GM23248 (cell line): ENCODE measurements at places on chromosomes 1 and 21.

- DNase-seq: no peak
Measured at GRCh38 chr1:205379056-205379455, 22.3 kb upstream of the KLHDC8A start.

GRCh38 chr1:113002297-113002696 lies 46.3 kb upstream of the SLC16A1 start:
- DNase-seq: no peak

- DNase-seq: no peak
Measured at GRCh38 chr1:208333676-208334075, 89.5 kb upstream of the PLXNA2 start.

DNA sequence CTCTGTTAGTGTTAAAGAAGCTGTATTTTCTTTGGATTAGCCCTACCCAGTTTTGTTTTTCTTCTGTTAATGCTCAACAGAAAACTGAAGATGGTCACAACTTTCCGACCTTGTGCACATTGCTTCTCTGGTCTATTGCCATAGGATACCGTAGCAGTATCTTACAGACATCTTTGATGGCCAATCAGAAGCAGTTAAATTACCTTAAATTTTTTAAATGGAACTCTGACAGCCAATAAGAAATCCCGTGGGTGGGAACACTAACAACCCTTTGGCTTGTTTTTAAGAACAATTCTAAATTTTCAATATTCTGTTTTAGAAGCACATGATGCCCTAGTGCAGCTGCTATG lies 17.2 kb downstream of the NFYC start:
- DNase-seq: peak; percentile 89

DNA sequence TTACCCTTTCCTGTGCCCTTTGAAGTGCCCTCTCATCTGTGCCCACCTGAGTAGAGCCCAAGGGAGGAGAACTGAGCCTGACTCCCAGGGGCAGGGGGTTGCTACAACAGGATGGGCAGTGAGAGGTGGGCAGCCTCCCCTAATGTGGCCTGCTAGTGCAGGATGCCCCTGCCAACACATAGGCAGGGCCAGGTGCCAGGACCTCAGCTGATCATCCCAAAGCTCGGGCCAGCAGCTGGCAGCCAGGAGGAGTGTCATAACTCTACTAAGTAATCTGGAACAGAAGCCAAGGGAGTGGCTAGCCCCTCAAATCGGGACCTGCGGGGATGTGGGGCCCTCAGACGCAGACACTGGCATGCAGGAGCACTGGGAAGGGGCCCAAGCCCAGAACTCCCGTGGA lies 208.8 kb upstream of the RAB4A start:
- no peak for DNase-seq

DNA sequence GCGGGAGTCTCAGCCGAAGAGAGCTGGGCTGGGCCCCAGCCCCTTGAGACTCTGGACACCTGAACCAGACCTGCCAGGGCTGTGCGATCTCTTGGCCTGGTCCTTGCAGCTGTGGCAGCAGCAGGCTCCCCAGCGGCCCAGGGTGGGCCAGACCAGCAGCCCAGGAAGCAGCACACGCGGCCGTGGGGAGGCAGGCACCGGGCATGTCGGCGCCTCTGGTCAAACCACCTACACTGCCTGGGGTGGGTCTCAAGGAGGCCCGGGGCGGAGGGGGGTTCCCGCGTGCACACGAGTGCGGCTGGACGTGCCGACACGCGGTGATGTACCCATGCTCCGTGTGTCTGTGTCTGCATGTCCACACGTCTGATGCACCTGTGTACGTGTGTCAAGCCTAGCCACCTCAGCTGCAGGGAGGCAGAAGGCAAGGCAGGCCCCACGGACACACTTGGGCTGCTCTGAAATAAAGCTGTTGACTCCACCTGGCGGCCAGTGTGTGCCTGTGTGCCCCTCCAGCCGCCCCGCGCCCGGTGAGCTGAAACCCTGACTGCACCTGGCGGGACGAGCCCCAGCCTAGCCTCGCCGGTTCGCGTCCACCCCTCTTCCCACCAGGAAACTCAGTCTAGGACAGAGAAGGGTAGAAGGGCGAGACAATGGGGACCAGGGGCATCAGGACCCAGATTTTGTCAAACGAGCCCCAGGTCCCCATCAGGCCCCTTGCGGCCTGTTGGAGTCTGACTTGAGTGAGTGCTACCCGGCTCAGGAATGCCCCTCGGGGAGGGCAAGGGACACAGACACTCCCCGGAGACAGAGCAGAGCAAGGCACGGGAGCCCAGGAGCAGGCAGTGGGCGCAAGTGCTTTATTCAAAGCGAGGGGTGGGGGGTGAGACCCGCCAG lies 11.6 kb downstream of the SCNN1D start:
- peak; percentile 69 for DNase-seq

DNA sequence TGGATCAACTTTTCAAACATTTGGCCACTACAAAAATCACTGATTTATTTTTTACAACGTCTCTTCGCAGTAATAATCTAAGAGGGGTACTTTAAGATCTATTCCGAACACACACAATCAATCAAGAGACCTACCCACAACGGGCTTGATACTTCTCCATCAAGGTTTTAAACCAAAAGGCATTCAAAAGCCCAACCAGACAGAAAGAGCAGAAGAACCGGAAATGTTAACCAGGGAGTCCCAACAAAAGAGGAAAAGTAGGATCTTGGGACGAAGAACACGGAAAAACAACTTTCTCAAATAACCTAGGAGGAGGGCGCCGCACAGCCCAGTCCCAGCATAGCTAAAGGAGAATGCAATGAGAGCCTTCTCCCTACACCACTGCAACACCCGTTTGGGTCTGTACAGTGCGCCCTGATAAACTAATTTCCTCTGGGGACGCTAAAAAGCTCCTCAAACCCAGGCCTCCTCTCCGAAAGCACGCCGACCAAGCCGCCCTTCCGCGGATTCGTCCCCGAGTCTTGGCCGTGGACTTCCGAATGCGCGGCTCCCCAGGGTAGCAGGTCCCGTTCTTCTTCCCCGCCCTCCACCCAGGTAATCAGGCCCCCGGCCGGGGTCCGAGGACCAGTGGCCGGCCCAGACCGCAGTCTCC lies 623 bp downstream of the RPL22 start:
- peak; percentile 64 for DNase-seq

DNA sequence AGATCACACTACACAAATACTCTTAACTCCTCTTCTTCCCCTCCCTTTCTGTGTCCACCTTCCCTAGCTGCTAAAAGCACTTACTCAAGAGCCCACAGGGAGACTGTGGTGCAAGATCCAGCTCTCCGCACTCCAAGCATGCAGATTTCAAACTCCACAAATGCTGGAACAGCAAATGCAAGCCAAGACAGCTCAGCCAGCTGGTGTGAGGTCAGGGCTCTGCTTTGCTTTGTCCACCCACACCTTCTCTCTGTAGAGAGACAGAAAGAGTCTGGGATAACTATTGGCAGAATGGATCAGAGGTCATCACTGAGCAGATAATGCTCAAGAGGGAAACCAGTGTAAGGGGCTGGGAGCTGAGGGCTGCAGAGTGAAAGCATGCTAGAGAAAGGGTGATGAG lies 45.2 kb upstream of the DPT start:
- peak; percentile 70 for DNase-seq

DNA sequence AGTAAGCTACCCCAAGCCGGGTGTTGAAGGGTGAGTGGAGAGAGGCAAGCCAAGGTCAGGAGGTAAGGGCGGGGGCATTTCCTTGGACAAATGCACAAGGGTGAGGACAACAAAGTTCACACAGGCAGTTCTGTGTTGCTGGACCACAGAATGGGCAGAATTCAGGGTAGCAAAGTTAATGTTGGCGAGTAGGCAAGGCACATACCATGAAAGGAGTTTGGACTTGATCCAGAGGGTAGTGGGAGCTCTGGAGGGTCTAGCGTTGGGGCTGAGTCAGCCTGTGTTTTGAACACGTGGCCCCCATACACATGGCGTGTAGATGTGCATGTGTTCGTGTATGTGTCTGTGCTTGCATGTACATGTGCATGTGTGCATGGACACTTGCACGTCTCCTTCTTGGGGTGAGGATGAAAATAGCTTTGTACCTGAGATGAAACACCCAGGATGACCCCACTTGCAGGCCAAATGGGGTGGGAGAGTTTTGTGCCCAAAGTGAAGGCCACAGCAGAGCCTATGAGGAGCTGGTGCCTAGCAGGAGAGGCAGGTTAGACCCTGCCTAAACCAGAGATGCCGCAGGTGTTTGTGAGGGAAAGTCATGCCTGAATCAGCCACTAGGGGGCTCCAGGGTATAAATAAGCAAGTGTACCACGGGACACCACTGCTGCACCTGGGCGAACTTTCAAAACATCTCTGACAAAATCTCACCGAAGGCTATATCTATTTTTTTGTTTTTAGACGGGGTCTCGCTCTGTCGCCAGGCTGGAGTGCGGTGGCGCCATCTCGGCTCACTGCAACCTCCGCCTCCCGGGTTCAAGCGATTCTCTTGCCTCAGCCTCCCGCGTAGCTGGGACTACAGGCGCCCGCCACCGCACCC lies 21.8 kb downstream of the SLC27A3 start:
- DNase-seq: peak; percentile 77

GRCh38 chr1:47756411-47756810 lies 240.8 kb downstream of the TRABD2B start:
- no peak for DNase-seq

DNA sequence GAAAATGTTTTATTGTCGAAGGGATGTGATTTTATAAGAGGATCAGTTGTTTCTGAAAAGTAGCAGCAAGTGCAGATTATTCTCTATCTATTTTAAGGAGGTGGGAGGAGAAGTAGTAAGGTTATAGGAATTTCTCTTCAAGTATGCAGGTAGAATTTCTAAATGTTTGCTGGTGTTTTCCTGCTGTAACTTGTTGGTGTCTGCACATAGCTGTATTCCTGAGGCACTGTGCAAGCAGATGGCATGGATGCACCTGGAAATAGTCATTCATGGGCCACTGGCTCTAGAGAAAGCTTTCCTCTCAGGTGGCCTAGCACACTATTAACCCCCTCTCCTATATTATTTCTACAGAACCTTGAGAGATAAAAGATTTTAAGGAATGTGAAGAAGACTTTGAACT lies 30.3 kb upstream of the PODN start:
- DNase-seq: no peak

DNA sequence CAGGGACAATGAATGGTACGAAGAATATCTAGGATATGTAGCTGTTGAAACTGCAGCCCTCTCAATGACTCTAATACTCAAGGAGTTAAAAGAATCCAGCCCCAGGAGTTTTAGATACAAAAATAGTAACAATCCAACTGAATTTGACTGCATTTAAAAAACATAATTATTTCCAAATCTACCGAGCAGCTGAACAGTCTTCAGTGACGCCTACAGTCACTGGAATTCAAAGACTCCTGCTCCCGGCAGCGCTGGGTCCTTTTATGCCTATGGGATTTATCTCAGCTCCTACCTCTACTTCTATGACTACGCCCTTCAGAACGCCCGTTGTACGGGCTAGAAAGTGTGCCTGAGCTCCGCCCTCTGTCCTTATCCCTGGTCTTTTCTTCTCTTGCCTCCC lies 55.7 kb downstream of the WARS2 start:
- peak; percentile 60 for DNase-seq

DNA sequence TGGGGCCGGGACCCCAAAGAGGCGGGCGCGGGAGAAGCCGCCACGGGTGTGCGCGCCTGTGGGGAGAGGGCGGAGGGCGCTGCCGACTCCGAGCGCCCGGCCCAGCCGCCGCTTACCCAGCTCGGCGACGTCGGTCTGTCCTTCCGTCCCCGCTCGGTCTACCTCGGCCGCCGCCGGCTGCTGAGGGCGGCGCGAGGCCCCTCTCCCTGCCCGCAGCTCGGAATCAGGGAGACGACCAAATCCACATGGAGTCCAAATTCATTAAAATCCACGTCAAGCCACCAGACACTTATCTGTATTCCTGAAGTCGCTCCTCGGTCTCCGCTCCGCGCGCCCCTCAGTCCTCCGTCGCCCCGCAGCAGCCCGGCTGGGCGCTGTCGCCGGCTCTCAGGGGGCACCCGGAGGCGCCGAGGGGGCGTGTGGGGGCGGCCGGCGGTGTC lies 637 bp downstream of the PLXNA2 start:
- DNase-seq: peak; percentile 51

- peak; percentile 24 for DNase-seq
Measured at GRCh38 chr1:25617625-25618432, 1.2 kb downstream of the MAN1C1 start.

- DNase-seq: peak; percentile 33
Measured at GRCh38 chr1:154760469-154760933, 109.6 kb downstream of the KCNN3 start.

GRCh38 chr1:109241841-109242345 lies 7.4 kb upstream of the CELSR2 start:
- peak; percentile 20 for DNase-seq

DNA sequence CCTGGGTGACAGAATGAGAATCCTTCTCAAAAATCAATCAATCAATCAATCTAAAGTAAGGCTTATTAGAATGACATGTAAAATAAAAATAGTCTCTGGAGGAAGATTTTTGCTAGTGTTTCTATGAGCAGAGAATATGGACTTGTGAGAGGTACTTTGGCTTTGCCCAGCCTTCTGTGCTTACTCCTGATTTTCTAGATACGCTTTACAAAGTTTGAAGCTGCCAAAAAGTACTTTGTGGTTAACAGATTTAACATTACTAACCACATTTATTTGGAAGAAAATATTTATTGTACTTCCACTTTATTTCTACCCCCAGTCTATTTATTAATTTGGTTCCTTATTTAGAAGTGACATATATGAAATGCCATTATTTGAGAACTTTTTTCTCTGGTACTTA lies 41.0 kb downstream of the CEP350 start:
- no peak for DNase-seq

GRCh38 chr1:226216056-226216455 lies 7.4 kb upstream of the MIXL1 start:
- no peak for DNase-seq
